ENCODE measurements at places on chromosomes 16 and 17. TPM values are rescaled to one million over a fixed set of nuclear protein-coding genes. Genes with fewer than 3 reads are reported as not detected.

Gene CCL3
- 1.0 TPM for total RNA-seq

Gene SCIMP
- total RNA-seq: 0.47 TPM

Gene PRCD
- not detected for total RNA-seq

Gene ODAD4
- total RNA-seq: 2.2 TPM

Gene SKAP1
- total RNA-seq: 92.0 TPM

Gene HIGD1B
- total RNA-seq: not detected

Gene PRKCB
- total RNA-seq: 64.7 TPM

GRCh38 chr17:14904386-14904785 lies 360.7 kb downstream of the PMP22 start:
- no peak for DNase-seq

DNA sequence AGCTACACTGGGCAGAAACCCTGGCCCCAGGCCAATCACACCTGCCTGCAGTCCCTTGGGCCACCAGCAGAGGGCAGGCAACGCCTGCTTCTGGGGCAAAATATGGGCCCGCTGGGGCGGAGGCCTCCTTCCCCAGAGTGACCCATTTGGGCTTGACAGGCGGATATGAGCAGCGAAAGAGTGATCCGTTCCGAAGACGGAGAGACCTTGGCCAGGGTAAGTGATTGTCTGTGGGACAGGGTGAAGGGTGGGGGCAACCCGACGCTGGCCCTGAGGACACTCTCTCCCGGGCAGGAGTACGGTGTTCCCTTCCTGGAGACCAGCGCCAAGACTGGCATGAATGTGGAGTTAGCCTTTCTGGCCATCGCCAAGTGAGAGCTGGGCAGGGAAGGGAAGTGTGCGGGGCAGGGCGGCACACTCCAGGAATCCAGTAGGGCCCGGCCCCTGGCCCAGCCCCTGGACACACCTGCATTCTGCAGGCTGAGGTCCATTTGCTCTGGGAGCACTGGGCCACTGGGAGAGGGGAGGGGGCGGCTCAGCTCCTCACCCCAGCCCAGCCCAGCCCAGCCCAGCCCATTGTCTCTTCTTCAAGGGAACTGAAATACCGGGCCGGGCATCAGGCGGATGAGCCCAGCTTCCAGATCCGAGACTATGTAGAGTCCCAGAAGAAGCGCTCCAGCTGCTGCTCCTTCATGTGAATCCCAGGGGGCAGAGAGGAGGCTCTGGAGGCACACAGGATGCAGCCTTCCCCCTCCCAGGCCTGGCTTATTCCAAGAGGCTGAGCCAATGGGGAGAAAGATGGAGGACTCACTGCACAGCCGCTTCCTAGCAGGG lies 3.5 kb upstream of the NHERF1 start:
- peak; percentile 79 for DNase-seq

DNA sequence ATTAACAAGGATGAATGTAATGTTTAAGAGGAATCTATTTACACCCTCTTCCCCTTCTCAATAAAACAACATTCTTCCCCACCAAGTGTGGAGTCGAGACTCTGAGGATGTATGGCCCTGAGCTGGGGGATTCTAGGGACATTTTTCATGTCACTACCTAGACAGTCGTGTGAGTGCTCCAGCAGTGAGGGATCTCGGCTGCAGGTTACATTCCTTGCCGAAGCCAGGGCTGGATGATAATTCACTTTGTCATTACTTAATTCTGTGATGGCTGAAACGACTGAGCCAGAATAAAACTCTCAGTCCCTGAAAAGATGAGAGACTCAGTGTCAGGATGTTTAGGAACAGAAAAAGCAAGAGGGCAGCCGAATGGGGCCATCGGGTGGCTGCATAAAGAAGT lies 106.9 kb upstream of the HSBP1 start:
- DNase-seq: no peak

DNA sequence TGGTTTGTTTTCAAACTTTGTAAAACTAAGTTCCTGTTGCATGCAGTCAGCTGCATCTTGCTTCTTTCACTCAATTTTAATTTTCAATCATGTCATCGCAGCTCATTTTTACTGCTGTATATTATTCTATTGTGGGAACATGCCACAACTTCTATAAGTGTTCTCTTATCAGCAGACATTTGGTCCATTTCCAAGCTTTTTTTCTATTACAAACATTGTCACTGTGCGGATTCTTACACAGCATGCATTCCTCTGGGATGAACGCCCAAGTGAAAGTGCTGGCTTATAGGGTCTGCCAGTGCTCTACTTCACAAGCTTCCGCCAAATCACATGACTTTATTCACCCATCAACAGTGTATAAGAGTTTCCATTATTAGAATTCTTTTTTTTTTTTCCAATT lies 22.7 kb downstream of the GINS3 start:
- no peak for DNase-seq

- no peak for DNase-seq
Observed at GRCh38 chr16:55039931-55040330, 109.3 kb downstream of the IRX5 start.
